ENCODE measurements at places on chromosomes 1 and 21.

- no peak for DNase-seq
Measured at GRCh38 chr1:160607672-160608032, 28.4 kb upstream of the CD84 start.

GRCh38 chr1:232964601-232965000 lies 14.2 kb downstream of the NTPCR start:
- DNase-seq = no peak

DNA sequence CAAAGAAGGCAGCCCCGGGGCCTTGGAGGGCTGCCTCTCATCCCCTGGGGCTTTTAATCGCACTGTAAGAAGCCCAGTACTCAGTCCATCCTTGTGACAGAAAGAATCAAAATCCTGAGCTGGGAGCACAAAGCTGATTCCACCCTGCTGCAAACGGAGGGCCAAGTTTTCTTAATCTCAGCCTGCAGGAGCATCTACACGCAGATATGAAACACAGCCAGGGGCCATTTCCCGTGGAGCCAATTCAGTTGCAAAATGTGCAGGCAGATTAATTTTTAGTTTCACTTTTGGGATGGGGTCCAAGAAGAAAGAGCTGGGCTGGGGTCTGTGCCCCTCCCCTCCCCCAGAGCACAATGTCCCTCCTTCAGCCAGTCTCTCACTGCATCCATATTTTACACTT lies 4.4 kb downstream of the LYPD8 start:
- no peak for DNase-seq

- DNase-seq = no peak
Measured at GRCh38 chr1:229893762-229894444, 173.1 kb upstream of the GALNT2 start.

GRCh38 chr1:9039761-9040658 lies 13.8 kb upstream of the SLC2A7 start:
- DNase-seq = no peak

- DNase-seq = no peak
Measured at GRCh38 chr1:64624808-64625207, 120.1 kb upstream of the RAVER2 start.

- no peak for DNase-seq
Measured at GRCh38 chr1:154479764-154480421, 22.1 kb upstream of the TDRD10 start.

GRCh38 chr1:210418863-210419650 lies 90.4 kb downstream of the HHAT start:
- no peak for DNase-seq

DNA sequence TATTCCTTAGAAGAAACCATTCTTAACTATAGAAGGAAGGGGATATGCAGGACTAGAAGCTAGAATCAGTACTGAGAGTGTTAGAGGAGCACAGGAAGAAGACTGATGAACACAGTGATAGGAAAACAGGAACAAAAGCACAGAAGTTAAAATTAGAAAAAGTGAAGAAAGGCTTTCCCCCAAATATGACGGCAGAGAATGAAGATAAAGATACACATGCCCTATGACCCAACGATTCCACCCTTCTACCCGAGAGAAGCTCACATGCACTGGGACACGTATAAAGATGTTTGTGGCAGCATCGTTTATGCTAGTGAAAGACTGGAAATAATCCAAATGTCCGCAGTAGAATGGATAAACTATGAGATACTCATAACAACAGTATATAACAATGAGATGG lies 74.2 kb downstream of the DTL start:
- DNase-seq = no peak

DNA sequence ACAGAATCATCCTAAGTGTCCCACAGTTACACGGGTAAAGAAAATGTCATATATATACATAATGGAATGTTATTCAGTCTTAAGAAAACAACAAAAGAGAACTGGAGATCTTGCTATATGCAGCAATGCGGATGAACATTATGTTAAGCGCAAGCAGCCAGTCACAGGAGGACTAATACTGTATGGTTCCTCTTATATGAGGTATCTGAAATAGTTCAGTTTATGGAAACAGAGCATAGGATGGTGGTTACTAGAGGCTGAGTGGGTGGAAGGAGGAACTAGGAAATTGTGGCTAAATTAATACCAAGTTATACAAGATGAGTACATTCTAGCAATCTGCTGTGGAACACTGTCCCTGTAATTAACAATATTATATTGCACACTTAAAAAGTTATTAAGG lies 834.3 kb downstream of the KCNT2 start:
- DNase-seq = no peak

DNA sequence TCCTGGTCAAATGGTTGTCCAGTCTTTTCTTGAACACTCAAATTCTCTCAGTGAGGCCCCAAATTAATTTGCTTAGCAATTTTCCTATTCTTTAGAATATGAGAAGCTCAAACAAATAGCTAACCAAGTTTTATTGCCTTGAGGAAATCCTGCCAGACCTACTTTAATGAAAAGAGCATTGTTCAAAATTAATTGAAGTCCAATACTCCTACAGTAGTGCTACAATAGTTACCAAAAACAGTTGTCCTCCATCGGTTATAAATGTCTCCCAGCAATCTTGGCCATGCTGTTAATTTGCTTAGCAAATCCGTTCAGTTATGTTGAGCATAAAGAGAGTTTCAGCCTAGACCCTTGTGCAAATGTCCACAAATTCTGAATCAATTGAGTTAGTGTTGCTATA lies 112.9 kb downstream of the MAB21L3 start:
- no peak for DNase-seq

DNA sequence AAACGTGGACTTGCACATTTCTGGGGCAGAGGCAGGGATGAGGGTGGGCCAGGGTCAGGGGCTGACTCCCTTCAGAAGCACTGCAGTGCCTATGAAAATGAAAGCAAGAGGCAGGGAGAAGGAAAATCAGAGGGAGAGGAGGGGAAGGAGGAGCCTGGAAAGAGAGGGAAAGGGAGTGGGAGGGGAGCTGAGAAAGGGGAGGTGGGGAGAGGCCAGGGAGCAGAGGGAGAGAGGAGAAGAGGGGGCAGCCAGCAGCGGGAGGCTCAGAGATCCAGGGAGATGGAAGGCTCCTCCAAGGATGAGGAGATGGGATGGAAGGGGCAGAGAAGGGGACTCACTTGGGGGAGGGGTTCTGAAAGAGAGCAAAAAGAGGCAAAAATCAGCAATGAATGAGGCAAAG lies 96.3 kb upstream of the KLHDC7A start:
- DNase-seq = no peak

DNA sequence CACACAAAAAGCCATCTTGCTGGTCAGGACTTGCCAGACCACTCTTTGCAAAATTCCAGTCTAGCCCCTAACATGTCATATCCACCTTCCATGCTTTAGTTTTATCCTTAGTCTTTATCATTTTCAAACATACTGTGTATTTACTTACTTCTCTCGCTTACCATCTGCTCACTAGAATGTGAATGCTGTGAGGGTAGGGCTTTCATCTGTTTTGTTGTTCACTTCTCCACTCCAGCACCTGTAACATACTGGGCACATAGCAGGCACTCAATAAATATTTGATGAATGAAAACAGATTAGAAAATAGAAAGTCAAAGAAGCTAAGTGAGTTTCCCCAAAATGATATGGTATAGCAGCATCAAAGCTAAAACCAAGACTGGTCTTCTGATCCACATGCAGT lies 79.9 kb downstream of the OLFML2B start:
- DNase-seq = no peak

DNA sequence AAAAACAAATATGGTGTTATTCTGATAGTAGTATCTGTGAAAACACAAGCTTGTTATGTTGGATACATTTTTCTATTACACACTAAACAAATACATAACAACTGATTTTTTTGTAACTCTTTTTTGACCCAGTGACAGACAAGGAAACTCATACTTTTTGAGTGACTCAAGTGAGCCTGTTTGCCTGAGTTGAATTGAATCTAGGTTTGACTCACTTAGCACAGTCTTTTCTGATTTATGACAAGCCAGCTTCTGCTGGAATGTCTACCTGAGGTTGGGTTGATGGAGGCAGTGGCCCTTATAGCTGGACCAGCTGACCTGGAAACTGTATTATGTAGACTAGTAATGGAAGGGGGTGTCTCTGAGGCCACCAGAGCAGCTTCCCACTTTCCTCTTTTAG lies 4.2 kb upstream of the CLCA4 start:
- DNase-seq = no peak

DNA sequence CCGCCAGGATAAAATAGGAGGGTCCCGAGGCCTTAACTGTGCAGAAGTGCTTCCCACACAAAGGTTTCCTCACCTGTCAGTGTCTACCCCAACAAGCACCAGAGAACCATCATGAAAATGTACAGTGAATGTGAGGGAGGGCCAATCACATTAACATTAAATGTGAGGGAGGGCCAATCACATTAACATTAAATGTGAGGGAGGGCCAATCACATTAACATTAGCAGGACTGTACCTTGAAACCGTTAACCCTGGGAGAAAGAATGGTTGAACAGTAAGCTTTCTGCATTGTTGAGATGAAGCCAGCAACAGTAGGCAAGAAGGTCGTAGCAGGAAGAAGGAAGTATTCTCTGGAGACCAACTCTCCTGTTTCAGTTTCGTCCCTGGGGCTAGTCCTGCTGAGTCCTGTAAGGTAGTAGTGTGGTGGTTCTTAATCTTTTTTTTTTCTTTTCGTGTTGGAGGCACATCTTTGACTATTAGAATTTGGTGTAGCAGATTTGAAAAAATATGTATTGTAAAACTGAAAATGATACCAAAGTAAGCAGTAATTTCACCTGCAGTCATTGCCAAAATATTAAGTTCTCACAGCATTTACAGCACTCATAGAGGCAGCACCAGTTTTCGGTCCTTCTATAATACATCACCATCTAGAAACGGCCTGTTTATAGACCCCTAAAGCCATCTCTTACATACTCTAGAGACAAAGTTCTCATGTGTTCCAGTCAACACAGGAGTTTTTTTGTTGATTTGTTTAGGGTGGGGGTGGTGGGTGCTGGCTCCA lies 98.6 kb upstream of the PPP2R5A start:
- DNase-seq = no peak

DNA sequence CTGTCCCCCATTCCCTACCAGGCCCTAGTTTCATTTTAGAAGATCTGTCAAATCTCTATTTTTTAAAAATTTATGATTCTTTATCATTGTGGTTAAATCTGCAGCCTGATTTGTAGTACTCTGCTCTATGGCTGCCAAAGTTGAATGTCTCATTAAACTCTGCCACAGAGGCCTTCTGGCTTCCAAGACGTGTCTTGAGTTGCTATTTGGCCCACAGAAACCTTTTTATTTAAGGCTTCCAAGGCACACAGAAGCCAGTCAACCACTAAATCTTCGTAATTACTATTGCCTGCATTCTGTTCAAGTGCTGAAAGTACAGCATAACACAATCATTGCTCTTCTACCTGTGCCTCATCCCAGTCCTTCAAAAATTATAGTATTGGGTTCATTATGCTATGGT lies 971.0 kb downstream of the NCAM2 start:
- DNase-seq = no peak

DNA sequence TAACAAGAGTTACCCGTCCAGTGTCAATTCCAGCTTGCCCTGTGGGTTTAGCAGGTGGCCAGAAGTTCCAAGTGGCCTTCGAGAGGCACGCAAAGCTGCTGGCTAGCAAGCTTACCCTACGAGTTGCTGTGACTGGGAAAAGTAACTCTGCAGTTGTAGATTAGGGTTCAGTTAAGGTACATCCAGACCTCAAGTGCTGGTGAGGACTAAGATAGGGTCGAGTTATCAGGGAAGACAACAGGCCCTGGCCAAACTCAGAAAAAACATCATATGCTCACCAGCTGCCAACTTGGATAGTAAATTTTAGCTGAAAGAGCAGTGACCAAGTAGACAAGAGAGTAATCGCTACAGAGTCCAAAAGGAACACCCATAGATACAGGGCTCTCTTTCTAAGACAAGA lies 27.7 kb upstream of the LRRC7 start:
- DNase-seq = no peak

GRCh38 chr1:48773133-48773532 lies 3.6 kb downstream of the BEND5 start:
- no peak for DNase-seq

DNA sequence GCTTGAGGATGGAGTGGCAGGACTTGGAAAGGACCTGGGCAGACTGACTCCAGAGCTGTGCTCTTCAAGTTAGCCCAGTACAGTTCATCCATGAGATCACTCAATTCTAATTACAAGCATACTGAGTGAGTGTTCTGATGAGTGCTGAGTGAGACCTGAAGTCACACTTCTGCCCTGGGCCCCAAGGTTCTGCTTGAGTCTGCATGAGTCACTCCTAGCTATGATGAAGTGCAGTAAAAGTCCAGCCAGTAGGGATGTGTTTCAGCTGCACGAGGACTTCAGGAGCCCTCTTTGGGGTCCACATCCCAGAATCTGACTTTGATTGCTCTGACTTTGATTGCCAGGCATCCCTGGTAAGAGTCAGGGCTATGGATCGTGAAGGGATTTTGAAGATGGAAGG lies 35.8 kb downstream of the PLEKHA6 start:
- DNase-seq = no peak

DNA sequence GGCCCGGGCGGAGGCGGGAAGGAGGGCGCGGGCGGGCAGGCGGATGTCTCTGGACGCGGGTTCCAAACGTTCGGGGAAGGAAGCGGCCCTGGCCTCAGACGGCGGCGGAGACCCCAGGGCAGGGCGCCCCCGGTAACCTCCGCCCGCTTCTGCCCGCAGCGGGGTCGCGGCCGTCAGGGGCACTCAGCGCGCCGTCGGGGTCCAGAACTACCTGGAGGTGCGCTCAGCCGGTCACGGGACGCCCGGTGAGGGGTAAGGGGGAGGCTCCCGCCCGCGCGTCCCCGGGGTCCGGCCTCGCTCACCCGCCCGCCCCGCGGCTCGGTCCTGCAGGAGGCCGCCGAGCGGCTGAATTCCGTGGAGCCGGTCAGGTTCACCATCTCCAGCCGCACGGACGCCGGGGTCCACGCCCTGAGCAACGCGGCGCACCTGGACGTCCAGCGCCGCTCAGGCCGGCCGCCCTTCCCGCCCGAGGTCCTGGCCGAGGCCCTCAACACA lies 406 bp downstream of the PUSL1 start:
- no peak for DNase-seq

GRCh38 chr1:211257826-211258225 lies 1.3 kb upstream of the RCOR3 start:
- DNase-seq = no peak

DNA sequence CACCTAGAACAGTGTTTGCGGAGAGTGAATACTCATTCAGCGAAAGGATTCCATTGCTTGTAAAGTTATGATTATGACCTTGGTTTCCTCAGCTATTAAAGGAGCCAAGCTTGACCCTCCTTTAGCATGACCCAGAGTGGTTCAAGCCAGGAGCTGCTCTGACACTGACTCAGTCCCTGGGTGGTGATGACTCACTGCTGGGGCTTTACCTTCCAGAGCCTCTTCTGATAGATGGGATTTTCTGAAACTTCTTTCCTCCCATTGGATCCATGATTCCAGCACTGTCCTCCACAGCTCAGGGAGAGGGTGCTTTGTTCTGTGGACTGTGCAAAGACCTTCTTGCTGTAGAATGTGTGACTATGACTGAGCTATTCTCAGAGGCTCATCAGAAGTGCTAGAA lies 77.4 kb downstream of the S1PR1 start:
- no peak for DNase-seq

GRCh38 chr1:231592809-231593208 lies 33.8 kb upstream of the DISC1 start:
- DNase-seq = no peak

All from esophagus squamous epithelium (tissue), 5 donors.